ENCODE measurements at places on chromosomes 7 and 10.

DNA sequence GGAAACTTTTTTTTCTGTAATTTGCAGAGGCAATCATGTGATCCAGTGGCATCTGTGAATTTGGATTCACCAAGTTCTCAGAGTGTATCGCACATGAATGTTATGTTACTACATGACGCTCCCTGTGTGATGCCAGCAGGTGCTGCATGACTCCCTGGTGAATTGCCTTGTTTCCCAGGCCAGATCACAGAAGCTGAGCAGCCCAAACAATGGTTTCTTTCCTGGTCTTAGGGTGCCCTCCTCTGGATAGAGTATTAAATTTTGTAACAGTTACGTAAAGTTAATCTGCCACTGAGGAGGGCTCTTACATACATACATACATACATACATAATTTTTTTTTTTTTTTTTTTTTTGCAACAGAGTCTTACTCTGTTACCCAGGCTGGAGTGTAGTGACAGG lies 3.6 kb downstream of the ZSCAN21 start:
- DNase-seq, result peak; percentile 19

DNA sequence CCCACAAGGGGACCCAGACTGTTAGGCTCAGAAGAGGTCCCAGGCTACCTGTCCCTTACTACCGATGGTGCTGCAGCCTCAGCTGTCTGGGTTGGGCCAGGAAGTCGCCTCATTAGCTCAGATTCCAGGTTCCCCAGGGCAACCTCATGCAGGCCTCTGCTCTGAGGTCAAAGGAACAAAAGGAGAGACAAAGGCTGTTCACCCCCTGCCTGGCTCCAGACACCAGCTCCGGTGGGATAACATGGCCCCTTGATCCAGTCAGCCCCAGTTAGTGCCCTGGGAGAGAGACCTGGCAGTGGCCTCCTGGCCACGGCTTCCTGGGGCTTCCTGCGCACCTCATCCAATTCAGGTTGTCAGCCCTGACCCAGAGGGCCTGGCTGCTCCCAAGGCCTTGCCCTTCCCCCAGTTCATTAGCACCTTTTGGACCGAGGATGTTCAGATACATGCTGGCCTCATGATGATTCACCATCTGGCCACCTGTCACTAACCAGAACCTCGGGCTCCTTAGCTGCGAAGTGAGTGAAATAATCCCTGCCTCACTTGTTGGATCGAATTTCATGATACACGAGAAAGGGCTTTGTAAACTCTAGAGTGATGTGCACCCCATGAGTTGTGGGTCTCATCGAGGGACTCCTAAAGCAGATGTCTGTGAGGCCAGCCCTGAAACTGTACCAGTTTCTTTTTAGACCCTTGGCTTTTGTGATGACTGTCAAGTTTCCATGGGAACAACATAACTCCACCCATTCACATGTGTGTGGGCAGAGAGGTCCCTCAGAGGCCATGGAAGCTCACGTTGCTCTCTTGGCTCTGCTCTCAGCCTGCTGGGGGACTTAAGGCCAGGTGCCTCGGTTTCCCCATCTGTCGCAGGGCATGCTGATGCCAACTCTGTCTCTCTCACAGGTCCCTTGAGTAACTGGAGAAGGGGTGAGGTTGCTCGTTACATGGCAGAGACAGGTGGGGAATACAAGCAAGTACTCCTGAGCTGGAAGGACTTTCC lies 79.5 kb upstream of the PCBD1 start:
- peak; percentile 56 for DNase-seq

DNA sequence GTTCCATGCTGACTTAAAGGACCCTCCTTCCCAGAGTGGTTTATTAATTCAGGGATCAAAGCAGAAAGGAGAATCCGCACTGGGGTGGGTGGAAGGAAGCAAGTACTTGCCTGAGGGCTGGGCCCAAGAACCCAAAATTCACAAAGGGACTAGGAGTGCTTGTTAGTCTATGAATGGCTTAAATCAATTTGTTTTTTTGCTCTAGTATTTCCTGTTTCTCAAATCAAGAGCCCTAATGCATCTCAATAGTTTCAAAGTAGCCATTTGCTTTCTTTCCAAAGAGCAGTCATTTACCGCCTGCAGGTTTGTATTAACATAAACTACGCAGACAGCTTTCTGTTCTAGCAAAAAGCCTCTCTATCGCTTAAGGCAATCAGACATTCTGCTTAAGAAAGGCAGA lies 44.2 kb upstream of the SLC35G1 start:
- no peak for DNase-seq

DNA sequence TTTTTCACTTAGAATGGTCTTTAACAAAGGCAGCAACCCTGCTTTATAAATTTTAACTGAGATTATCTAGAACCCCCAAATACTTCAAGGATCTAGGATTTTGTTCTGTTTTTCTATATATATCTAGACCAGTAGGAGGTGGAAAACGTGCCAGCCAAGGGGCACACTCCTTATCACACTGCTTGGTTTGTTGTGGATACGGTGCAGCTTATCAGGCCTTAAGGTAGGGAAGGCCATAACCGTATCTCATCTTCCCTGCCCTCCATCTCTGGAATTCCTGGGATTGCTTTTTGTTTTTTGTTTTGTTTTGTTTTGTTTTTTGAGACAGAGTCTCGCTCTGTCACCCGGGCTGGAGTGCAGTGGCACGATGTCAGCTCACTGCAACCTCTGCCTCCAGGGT lies 75.4 kb downstream of the MPLKIP start:
- no peak for DNase-seq

GRCh38 chr7:21580073-21580521 lies 37.3 kb downstream of the DNAH11 start:
- DNase-seq, result no peak

- no peak for DNase-seq
Observed at GRCh38 chr7:34946486-34946885, 90.8 kb downstream of the DPY19L1 start.

DNA sequence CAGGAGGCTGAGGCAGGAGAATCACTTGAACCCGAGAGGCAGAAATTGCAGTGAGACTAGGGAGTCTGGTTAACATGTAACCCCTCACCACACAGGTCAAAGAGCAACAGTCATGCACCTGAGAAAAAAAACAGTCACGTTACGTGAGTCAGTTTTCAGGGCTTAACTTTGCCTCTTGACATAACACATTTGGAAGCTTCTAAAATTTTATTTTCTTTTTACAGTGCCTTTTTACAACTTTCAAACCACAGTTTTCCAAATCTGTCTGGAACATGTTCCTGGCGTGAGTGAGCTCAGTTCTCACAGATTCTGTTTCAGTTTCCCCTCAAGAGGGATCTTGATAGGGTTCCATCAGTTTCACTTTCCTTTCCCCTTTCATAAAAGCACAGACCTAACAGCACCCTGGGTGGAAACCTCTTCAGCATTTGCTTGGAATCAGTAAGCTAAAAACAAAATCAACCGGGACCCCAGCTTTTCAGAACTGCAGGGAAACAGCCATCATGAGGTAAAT lies 4.4 kb downstream of the IFIT3 start:
- no peak for DNase-seq

- DNase-seq, result no peak
Observed at GRCh38 chr10:117439243-117439912, 64.1 kb upstream of the PDZD8 start.

DNA sequence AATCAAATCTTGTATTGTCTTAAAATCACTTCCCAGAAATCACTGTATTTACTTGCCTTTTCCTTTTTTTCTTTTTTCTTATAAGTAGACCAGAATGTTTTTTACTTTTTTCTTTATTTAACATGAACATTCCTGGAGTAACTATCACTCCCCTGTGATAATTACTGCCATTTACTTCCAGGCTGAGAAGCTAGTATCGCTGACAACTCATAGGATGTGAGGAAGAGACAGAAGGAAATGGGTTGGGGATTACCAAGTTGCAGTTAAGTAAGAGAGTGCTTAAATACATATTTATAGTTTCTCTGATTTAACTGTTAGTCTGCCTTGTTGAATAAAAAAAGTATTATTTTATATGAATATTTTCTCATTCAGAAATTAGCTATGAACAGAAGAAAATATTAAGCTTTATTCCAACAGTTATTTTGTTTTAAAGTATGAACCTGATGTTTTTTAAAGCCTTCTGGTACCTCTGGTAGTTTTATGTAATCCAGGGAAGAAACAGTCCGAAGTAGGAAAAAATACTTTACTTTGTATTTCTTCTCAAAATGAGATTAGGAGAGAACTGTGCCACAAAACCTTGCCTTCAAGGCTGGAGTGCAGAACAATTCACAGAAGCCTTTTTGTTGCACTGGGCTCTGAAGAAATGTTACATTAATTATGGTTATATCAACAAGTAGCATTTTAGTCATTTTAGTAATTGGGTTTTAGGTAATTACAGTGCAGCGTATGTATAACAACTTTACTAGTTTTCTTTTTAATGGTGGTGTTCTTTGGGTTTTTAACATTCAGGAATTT lies 72.8 kb downstream of the SHOC2 start:
- DNase-seq, result no peak

DNA sequence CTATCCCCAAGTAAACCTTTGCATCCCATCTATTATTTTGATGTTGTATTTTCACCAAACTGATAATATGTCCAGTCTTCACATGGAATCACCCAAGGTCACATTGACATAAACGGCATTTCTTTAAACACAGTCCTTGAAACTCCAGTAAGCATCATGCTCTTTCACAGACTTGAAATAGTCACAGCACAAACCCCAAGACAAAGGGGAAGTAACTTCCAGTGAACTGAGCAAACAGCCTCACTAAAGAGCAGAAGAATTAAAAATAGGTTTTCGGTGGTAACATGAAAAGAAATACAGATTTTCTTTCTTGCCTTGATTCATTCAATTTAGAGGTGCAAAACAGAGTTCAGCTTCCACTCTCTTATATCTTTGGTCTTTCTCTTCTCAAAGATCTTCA lies 253.7 kb downstream of the SFMBT2 start:
- DNase-seq, result no peak

- DNase-seq, result no peak
Observed at GRCh38 chr7:116689790-116690259, 17.8 kb downstream of the MET start.

- DNase-seq, result no peak
Observed at GRCh38 chr10:103067484-103067883, 125.6 kb downstream of the NT5C2 start.

DNA sequence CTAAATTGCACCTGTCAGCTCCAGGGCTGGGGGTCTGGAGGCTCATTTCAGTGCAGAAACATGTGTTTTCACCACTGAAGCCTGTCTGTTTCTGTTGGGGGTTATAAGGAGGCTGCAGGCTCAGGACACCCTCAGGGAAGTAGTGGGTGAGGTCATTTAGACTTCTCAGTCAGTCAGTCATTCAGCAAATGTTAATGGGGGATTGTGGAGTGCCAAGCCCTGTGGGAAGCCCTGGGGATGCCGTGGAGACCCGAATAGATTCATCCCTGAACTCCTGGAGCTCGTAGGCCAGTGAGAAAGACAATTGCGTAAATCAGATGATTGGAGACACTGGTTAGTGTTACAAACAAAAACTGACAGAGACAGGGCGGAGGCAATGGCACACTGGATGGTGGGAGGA lies 19.2 kb downstream of the LHPP start:
- no peak for DNase-seq

- DNase-seq, result no peak
Observed at GRCh38 chr7:93226310-93226709, at the start of gene HEPACAM2. Gene HEPACAM2, minus strand, starts transcription at chr7:93226469.

DNA sequence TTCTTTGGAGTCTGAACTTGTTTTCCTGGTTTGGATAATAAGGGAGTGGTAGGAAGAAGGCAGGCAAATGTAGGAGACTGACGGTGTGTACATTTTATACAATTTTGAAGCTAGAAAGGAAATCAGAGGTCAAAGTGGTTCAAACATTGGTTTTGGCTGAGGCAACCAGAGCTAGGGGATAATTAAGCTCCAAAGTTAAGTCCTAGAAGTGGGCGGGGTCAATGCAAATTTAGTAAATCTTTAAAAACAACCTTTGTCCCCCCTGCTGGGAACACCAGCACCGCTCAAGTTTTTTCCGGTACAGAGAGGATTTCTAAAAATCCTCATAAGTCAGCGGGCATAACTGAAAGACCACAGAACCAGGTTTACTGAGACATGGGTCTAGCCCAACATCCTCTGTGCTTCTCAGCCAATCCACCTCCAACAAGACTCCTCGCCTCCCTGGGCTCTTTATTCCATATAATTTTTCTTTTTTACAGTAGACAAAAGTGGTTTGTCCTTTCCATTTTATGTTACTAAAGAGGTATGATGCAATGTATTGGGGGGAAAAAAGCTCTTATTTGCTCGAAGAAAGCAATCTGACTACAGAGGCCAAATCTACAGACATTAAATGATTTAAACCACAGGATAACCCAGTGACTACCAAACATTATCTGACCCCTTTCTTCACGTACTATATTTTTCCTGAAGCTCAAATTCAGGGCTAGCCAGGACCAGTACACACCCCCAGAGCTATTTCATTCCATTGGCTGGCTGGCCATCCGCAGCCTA lies 1.6 kb downstream of the GLUD1 start:
- no peak for DNase-seq

DNA sequence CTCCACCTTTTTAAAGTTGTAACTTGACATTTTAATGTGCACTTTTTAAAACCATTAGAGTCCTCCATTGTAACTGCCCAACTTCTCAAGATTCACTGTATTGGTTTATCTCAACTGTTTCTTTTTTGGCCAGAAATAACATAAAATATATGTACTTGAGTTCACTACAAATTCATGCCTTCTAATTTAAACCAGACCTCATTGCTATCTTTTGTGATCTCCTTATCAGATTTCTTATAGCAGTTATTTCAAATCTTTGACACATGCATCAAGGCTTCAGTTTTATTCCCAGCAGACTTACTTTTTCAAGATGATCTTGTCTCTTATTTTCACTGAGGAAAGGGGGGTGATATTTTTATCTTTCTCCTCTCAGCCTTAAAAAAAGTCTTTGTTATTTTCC lies 154.3 kb downstream of the PHF14 start:
- no peak for DNase-seq

- no peak for DNase-seq
Observed at GRCh38 chr10:110437761-110438341, 59.9 kb upstream of the DUSP5 start.

DNA sequence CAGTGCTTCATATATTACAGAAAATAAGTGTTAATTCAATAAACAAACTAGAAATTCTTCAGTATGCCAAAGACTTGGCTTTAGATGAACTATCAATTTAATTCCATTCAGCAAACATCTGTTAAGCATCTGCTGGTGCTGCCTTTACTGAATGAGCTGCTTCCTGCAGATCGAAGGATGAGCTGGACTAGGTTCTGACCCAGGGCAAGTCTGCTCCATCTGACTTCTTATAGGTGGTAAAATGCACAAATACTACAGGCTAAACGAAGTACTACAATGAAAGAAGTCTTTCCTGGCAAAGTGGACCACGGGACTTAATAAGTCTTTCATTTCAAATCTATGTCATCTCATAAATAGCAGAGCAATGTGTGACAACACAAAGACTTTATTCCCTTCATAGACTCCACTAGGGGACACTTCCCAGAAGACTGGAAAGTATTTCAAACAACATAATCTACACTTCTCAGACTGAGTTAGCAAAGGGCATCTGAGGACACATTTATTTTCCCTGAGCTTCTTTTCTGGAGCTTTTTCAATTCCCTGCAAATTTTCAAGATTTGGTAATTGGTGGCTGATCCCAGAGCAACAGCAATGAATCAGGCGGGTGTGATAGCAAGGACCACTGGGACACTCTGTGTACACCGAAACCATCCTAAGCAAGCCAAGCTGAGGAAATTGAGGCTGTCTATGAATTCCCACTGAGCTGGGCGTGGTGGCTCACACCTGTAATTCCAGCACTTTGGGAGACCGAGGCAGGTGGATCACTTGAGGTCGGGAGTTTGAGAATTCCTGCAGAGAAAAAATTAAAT lies 108.9 kb upstream of the FRMD4A start:
- no peak for DNase-seq

GRCh38 chr7:148700661-148701064 lies 2.0 kb downstream of the CUL1 start:
- no peak for DNase-seq

- DNase-seq, result no peak
Observed at GRCh38 chr10:120684226-120684625, 166.9 kb upstream of the WDR11 start.

GRCh38 chr10:17756557-17757217 lies 4.7 kb downstream of the TMEM236 start:
- DNase-seq, result peak; percentile 30

Data from GM12892 (cell line).